ENCODE measurements at places on chromosomes 1 and 21. TPM values are rescaled to one million over a fixed set of nuclear protein-coding genes. Genes with fewer than 3 reads are reported as not detected.
A peak's percentile ranks its signal among the peaks of the same experiment; 100 is the strongest.

GRCh38 chr1:83769594-83770318, 229.2 kb downstream of the TTLL7 start:
- H3K4me1 ChIP-seq: no peaks in the 10 kb centered on the region
- DNase-seq: no peak
- H3K4me3 ChIP-seq: no peak overlapping the region

- no peak overlapping the region for H3K27ac ChIP-seq
- no peak overlapping the region for H3K4me3 ChIP-seq
- H3K27me3 ChIP-seq: no peaks in the 10 kb centered on the region
These were observed 378.8 kb downstream of the USP25 start for GRCh38 chr21:16108561-16109075.

GRCh38 chr21:32021319-32021994, 148.6 kb downstream of the HUNK start:
- H3K27ac ChIP-seq: no peak overlapping the region
- H3K27me3 ChIP-seq: no peaks in the 10 kb centered on the region
- no peaks in the 10 kb centered on the region for H3K36me3 ChIP-seq
- no peak for DNase-seq

- no peaks in the 10 kb centered on the region for H3K36me3 ChIP-seq
- peaks cover 4% of the 10 kb centered on the region for H3K4me1 ChIP-seq
- no peak overlapping the region for H3K27ac ChIP-seq
- H3K4me3 ChIP-seq: no peak overlapping the region
- no peak for DNase-seq
- H3K27me3 ChIP-seq: no peaks in the 10 kb centered on the region
These were observed 21.8 kb downstream of the ADARB1 start for GRCh38 chr21:45096217-45096616.

GRCh38 chr1:153587314-153587713, 21.7 kb upstream of the S100A2 start:
- H3K27me3 ChIP-seq: no peaks in the 10 kb centered on the region
- H3K4me3 ChIP-seq: no peak overlapping the region
- H3K4me1 ChIP-seq: peaks cover 7% of the 10 kb centered on the region
- no peak overlapping the region for H3K27ac ChIP-seq
- DNase-seq: no peak
- H3K36me3 ChIP-seq: no peaks in the 10 kb centered on the region

- peaks cover 83% of the 10 kb centered on the region for H3K36me3 ChIP-seq
- H3K27me3 ChIP-seq: no peaks in the 10 kb centered on the region
- peak; percentile 67 for DNase-seq
- no peak overlapping the region for H3K27ac ChIP-seq
- H3K4me3 ChIP-seq: no peak overlapping the region
These were observed 22.0 kb downstream of the FLVCR1 start for GRCh38 chr1:212879947-212880690.

DNA sequence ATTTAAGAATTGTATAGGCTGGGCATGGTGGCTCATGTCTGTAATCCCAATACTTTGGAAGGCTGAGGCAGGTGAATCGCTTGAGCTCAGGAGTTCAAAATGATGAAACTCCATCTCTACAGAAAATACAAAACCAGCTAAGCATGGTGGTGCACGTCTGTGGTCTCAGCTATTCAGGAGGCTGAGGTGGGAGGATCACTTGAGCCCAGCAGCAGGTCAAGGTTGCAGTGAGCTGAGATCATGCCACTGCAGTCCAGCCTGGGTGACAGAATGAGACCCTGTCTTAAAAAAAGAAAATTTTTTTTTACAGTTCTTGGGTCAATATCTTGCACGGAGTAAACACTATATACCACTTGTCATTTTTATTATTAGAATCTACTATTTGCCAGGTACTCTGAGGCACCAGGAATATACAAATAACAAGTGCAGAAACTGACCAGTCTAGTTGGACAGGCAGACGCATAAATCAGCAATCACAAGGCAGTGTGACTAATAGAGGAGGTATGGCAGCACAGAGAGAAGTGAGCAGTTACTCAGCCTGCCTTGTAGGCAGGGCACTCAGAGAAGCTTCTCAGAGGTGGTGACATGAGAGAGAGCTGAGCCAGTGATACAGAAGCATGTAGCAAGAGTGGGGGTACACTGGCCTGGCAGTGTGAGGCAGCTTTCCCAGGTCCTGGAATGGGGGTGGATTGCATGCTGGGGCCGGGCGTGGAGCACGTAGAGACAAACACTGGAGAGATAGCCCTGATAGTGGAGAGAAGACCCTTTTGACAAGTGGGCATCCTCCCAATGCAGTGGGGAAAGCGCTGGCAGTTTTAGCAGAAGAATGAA, 8.0 kb downstream of the PHLDA3 start:
- H3K36me3 ChIP-seq: peaks cover 19% of the 10 kb centered on the region
- DNase-seq: no peak
- H3K27ac ChIP-seq: no peak overlapping the region

DNA sequence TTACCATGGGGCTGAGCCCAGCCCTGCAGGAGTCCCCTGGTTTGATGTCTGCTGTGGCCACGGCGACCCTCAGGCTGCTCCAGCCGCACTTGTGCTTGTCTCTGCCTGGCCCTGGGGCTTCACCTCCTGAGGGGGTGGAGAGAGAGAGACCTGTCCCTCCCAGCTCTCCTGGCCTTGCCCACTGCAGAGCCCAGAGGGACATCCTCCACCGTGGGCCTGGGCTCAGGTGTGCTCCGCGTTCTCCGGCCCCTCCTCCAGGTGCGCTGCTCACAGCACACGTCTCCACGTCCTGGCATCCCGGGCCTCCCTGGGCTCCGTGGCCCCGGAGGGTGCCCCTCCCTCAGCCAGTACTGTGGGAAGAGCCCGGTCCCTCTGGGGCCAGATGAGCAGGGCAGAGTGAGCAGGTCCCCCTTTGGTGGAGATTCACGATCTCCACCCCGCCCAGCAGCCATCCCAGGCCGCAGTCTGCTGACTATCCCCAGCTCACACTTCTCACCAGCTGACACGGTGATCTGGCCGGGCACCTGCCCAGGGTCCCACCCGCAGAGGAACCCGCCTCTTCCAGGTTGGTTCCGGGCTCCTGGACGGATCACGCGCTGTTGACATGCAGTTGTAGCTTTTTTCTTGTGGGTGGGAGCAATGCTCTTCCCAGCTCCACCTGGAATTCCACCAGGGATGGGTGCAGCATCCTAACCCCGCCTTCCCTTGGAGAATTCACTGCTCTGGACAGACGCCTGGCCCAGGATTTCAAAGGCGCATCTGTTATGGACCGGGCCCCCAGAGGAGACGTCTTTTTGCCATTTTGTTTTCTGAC, 41.8 kb upstream of the POFUT2 start:
- H3K27ac ChIP-seq: peak overlapping the region; percentile 64
- no peak overlapping the region for H3K4me3 ChIP-seq
- no peaks in the 10 kb centered on the region for H3K36me3 ChIP-seq
- DNase-seq: peak; percentile 71
- H3K4me1 ChIP-seq: peaks cover 21% of the 10 kb centered on the region

GRCh38 chr1:204190212-204191211, 5.8 kb downstream of the KISS1 start:
- H3K36me3 ChIP-seq: no peaks in the 10 kb centered on the region
- H3K4me3 ChIP-seq: no peak overlapping the region

GRCh38 chr21:45598666-45599065, 44.9 kb upstream of the PCBP3 start:
- DNase-seq: no peak
- no peaks in the 10 kb centered on the region for H3K4me1 ChIP-seq
- H3K36me3 ChIP-seq: no peaks in the 10 kb centered on the region
- no peak overlapping the region for H3K27ac ChIP-seq
- H3K27me3 ChIP-seq: no peaks in the 10 kb centered on the region

DNA sequence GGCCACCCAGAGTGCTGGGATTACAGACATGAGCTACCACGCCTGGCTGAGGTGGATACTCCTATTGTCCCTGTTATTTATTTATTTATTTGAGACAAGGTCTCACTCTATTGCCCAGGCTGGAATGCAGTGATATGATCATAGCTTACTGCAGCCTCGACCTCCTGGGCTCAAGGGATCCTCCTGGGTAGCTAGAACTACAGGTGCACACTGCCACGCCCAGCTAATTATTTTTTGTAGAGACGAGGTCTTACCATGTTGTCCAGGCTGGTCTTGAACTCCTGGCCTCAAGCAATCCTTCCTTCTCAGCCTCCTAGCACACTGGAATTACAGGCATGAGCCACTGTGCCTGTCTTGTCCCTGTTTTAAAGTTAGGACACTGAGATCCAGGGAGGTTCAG, 5.2 kb downstream of the LDLRAP1 start:
- no peaks in the 10 kb centered on the region for H3K36me3 ChIP-seq
- H3K27ac ChIP-seq: no peak overlapping the region
- no peak for DNase-seq
- no peak overlapping the region for H3K4me3 ChIP-seq
- H3K27me3 ChIP-seq: no peaks in the 10 kb centered on the region

DNA sequence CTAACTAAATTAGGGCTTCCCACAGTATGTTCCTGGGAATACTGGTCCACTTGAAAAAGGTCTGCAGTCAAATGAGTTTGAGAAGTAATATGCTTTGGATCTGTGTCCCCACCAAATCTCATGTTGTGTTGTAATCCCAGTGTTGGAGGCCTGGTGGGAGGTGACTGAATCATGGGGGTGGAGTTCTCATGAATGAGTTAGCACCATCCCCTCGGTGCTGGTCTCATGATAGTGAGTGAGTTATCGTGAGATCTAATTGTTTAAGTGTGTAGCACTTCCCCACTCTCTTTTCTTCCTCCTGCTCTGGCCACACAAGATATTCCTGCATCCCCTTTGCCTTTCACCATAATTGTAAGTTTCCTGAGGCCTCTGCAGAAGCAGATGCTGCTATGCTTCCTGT, 16.9 kb upstream of the DMRTB1 start:
- H3K4me1 ChIP-seq: peaks cover 7% of the 10 kb centered on the region
- H3K4me3 ChIP-seq: no peak overlapping the region
- H3K27me3 ChIP-seq: no peaks in the 10 kb centered on the region
- H3K27ac ChIP-seq: no peak overlapping the region
- DNase-seq: peak; percentile 79

DNA sequence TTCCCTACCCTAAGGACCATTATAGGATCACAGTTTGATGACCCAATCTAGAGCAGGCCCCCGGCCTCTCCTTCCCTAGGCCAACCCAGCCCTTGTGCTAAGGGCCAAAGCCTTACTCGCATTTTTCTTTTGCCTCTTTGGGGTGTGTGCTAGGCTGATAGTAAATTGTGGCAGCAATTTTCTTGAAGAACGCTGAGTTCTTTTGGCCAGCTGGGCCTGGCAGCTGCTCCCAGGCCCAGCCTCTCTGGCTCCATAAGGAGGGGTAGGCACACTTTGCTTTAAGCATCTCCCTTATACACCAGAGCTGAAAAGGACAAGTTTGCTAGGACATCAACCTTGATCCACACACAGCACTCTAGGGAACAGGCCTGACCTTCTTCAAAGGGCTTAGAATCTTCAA, 4.2 kb downstream of the OLFML2B start:
- H3K4me1 ChIP-seq: no peaks in the 10 kb centered on the region
- peaks cover 19% of the 10 kb centered on the region for H3K27me3 ChIP-seq
- H3K4me3 ChIP-seq: no peak overlapping the region
- DNase-seq: no peak
- no peaks in the 10 kb centered on the region for H3K36me3 ChIP-seq

DNA sequence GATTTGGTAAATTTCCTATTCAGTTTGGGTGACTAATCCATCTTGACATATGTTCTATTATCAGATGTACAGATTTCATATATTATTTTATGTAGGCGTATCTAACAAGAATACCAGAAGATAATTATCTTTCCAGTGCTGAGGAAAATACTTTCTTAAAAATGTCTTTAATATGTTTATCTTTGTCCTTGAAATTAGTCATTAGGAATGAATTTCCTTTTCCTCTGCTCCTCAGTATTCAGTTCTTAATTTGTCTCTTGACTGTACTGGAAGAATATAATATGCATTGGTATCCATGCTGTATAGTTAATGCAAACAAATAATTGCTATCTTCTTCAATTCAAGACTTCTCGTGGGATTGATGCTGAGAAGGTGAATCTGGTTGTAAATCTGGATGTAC, 6.6 kb downstream of the DDX20 start:
- peaks cover 87% of the 10 kb centered on the region for H3K36me3 ChIP-seq
- no peaks in the 10 kb centered on the region for H3K27me3 ChIP-seq
- no peak overlapping the region for H3K4me3 ChIP-seq
- no peak overlapping the region for H3K27ac ChIP-seq

DNA sequence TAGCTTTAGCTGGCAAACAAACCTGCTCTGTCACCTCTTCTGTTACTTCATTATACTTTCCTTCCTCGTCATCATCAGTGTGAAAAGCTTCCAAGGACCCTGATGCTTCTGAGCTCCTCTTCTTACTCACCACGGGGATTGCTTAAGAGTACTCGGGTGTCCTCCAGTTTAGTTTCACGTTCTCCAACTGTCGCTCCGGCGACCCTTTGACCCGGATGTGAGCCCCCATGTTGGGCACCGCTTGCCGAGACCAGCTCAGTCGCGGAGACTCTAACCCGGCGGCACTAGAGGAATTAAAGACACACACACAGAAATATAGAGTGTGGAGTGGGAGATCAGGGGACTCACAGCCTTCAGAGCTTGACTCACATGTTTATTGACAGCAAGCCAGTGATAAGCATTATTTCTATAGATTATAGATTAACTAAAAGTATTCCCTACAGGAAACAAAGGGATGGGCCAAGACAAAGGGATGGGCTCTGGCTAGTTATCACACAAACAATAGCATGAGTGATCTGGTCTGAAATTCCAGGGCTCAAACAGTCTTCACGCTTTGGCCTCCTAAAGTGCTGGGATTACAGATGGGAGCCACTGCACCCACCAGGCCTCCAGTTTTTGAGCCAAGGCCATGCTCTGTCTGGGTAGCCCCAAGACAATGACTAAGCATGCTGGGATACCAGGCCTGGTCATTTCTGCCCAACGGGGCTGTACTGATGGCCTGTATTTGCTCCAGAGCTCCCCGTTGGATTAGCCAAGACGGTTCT, 30.1 kb upstream of the ENO1 start:
- DNase-seq: peak; percentile 64
- H3K36me3 ChIP-seq: no peaks in the 10 kb centered on the region
- peaks cover 19% of the 10 kb centered on the region for H3K4me1 ChIP-seq
- no peak overlapping the region for H3K27ac ChIP-seq
- H3K4me3 ChIP-seq: no peak overlapping the region

GRCh38 chr1:12345350-12346217, 115.8 kb downstream of the VPS13D start:
- DNase-seq: no peak
- no peaks in the 10 kb centered on the region for H3K27me3 ChIP-seq
- H3K4me3 ChIP-seq: no peak overlapping the region
- peaks cover 53% of the 10 kb centered on the region for H3K36me3 ChIP-seq
- no peak overlapping the region for H3K27ac ChIP-seq
- H3K4me1 ChIP-seq: no peaks in the 10 kb centered on the region

The GFI1 gene
- total RNA-seq: 0.27 TPM

The XKR8 gene
- total RNA-seq: 17.8 TPM

The AMPD1 gene
- total RNA-seq: not detected

The EDN2 gene
- total RNA-seq: not detected

The CR1L gene
- not detected for total RNA-seq

The TSSK3 gene
- 2.5 TPM for total RNA-seq

The MAP1LC3C gene
- not detected for total RNA-seq

The UQCRHL gene
- total RNA-seq: 2.5 TPM

The RGS2 gene
- 14.1 TPM for total RNA-seq

The ADAMTS5 gene
- 0.48 TPM for total RNA-seq

Data from endodermal cell (in vitro differentiated cells).